ENCODE measurements at places on chromosomes 1 and 21. TPM values are rescaled to one million over a fixed set of nuclear protein-coding genes. Genes with fewer than 3 reads are reported as not detected.

GRCh38 chr1:179016706-179017382 is 8.8 kb upstream of the FAM20B start:
- no peaks in the 10 kb centered on the region for H3K36me3 ChIP-seq
- DNase-seq = peak; percentile 93
- no peaks in the 10 kb centered on the region for H3K27me3 ChIP-seq
- H3K27ac ChIP-seq = peak overlapping the region; percentile 78
- H3K4me3 ChIP-seq = no peak overlapping the region
- peaks cover 32% of the 10 kb centered on the region for H3K4me1 ChIP-seq

The LRRIQ3 gene
- 0.86 TPM for total RNA-seq

The DONSON gene
- total RNA-seq = 18.6 TPM

- H3K4me1 ChIP-seq = no peaks in the 10 kb centered on the region
- DNase-seq = peak; percentile 94
- no peaks in the 10 kb centered on the region for H3K36me3 ChIP-seq
- peak overlapping the region; percentile 79 for H3K4me3 ChIP-seq
These were observed 6.6 kb upstream of the SMIM12 start for GRCh38 chr1:34865981-34866761.

The S100A13 gene
- 126 TPM for total RNA-seq

The TSPAN1 gene
- total RNA-seq = 0.68 TPM

GRCh38 chr1:238549137-238549536 is 658.4 kb upstream of the ZP4 start:
- H3K27me3 ChIP-seq = no peaks in the 10 kb centered on the region
- H3K27ac ChIP-seq = no peak overlapping the region
- no peak overlapping the region for H3K4me3 ChIP-seq
- no peak for DNase-seq
- no peaks in the 10 kb centered on the region for H3K36me3 ChIP-seq

The RNF186 gene
- total RNA-seq = not detected

GRCh38 chr1:222339376-222339947 is 208.4 kb downstream of the HHIPL2 start:
- H3K4me1 ChIP-seq = peaks cover 5% of the 10 kb centered on the region
- H3K27me3 ChIP-seq = peaks cover 12% of the 10 kb centered on the region
- no peak overlapping the region for H3K4me3 ChIP-seq
- H3K36me3 ChIP-seq = no peaks in the 10 kb centered on the region
- DNase-seq = no peak

The SLC37A1 gene
- total RNA-seq = 13.2 TPM

GRCh38 chr1:212271823-212272485 is 13.3 kb upstream of the PPP2R5A start:
- H3K27ac ChIP-seq = no peak overlapping the region
- peaks cover 11% of the 10 kb centered on the region for H3K4me1 ChIP-seq
- no peak overlapping the region for H3K4me3 ChIP-seq
- no peaks in the 10 kb centered on the region for H3K36me3 ChIP-seq

Measured in osteocyte (in vitro differentiated cells).